ENCODE measurements at places on chromosomes 13 and 19. TPM values are rescaled to one million over a fixed set of nuclear protein-coding genes. Genes with fewer than 3 reads are reported as not detected.
A peak's percentile ranks its signal among the peaks of the same experiment; 100 is the strongest.

Gene AZU1
- not detected for total RNA-seq

DNA sequence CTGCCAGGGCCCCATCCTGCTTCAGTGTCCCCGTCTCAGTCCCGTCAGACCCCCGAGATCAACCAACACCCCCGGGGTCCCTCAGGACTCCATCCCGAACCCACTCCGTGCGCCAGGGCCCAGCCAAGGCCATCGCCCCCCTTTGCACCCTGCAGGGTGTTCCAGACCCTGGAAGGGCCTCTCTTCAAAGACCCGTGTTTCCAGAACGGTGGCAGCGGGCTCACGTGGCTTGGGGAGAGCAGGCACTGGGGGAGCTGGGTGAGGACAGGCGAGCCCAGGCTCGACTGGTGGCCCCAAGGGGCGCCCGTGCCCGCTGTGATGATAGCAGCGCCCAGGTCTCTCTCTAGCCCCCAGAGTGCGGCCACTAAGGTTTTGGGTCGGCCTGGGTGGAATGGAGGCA is 1.4 kb downstream of the KASH5 start:
- DNase-seq = no peak

- DNase-seq = no peak
These were observed 7.8 kb downstream of the LRCH1 start for GRCh38 chr13:46560778-46561177.

DNA sequence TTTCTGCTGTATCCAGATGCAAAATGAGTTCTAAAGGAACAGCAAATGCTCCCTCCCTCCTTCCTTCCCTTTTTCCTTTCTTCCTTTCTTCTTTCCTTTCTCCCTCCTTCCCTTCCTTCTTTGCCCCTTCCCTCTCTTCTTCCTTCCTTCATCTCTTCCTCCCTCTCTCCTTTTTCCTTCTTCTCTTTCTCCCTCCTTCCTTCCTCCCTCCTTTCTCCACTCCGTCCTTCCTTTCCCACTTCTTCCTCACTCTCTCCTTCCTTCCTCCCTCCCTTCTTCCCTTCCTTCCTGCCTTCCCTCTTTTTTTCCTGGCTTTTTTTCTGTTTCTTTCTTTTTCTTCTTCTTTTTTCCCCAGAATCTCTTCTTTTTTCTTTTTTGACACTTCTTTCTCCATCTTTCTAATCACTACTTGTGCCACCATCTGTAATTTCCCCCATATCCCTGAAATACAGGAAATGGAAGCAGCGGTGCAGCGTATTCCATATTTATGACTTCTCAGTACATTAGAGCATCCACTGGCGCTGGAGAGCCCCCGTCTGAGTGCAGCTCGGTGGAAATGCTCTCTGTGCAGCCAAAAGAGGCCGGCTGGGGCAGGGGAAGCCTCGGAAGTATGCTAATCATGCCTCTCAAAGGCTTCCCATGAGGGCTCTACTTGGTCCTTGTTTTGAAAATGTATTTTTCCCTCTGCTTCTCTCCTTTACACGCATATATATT is 275.6 kb downstream of the TSHZ3 start:
- no peak for DNase-seq

Gene GFY
- total RNA-seq = not detected

- DNase-seq = no peak
These were observed 2.3 kb upstream of the TMEM91 start for GRCh38 chr19:41373993-41374392.

- DNase-seq = no peak
These were observed 160.4 kb downstream of the PCDH20 start for GRCh38 chr13:61255040-61255796.

Gene DNAJC3
- 45.5 TPM for total RNA-seq

Gene DYRK1B
- 26.6 TPM for total RNA-seq

Gene S1PR4
- not detected for total RNA-seq

- DNase-seq = no peak
These were observed 22.8 kb downstream of the ERICH6B start for GRCh38 chr13:45592758-45593157.

DNA sequence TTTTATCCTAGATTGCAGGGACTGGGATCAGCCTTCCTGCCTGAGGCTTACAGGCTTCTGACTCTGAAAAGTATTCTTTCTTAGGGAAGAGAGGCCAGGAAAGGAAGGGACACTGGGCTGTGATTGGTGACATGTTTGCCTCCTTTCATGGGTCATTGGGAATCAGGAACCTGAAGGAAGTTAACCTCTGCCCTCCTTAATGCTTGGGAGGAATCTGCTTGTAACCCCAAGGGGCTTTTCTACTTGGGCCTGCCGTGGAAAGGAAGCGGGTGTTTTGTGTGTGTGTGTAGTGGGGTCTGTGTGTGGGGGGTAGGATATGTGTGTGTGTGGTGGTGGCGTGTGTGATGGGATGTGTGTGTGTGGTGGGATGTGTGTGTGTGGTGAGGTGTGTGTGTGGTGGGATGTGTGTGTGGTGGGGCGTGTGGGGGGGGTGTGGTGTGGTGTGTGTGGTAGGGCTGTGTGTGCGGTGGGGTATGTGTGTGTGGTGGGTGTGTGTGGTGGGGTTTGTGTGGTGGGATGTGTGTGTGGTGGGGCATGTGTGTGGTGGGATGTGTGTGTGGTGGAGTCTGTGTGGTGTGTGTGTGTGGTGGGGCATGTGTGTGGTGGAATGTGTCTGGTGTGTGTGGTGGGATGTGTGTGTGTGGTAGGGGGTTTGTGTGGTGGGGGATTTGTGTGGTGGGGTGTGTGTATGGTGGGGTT is 41.3 kb upstream of the NPAS1 start:
- DNase-seq = no peak

Gene CGB5
- not detected for total RNA-seq

Gene STOML3
- not detected for total RNA-seq

- no peak for DNase-seq
These were observed 14.2 kb upstream of the IL17D start for GRCh38 chr13:20689291-20689690.

Gene PCSK4
- 5.5 TPM for total RNA-seq

- DNase-seq = no peak
These were observed 7.2 kb downstream of the RPL36 start for GRCh38 chr19:5697022-5697889.

DNA sequence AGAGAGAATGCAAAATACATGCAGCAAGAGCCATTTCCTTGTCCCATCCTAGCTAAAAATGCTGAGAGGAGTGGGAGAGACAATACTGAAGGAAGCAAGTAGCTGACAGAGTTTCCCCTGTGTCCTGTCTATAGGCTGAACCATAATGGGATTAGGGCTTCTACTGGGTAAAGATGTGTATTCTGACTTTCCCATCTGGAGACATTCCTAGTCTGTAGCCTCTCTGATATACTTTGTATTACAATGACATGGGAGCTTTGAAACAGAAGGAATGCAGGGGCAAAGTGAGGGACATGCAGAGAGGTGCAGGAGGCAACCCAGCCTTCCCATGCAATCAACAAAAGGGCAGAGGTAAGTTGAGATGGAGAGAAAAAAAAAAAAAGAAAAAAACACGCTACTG is 10.5 kb upstream of the GPC6 start:
- no peak for DNase-seq

Gene ZNF536
- total RNA-seq = 0.21 TPM

DNA sequence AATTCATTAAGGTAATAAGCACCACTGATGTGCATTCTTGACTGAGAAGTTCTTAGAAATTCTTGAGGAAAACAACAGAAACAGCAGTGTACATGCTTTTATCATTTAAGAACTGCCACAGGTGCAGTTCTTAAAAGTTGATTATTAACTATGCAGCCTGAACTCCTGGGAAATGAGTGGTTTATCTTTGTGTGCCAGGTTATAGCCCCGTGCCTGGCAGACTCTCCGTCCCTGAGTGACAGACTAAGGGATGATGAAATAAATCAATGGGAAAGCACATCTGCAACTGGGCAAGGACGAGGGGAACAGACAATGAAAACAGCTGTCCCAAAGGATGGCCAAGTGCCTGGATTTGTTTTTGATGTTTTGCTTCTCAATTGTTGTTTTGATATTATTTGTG is 84.4 kb upstream of the SPATA13 start:
- peak; percentile 16 for DNase-seq

- DNase-seq = no peak
These were observed 5.9 kb downstream of the MAST1 start for GRCh38 chr19:12843999-12844732.

GRCh38 chr13:28421676-28422410 is 73.1 kb downstream of the FLT1 start:
- no peak for DNase-seq

DNA sequence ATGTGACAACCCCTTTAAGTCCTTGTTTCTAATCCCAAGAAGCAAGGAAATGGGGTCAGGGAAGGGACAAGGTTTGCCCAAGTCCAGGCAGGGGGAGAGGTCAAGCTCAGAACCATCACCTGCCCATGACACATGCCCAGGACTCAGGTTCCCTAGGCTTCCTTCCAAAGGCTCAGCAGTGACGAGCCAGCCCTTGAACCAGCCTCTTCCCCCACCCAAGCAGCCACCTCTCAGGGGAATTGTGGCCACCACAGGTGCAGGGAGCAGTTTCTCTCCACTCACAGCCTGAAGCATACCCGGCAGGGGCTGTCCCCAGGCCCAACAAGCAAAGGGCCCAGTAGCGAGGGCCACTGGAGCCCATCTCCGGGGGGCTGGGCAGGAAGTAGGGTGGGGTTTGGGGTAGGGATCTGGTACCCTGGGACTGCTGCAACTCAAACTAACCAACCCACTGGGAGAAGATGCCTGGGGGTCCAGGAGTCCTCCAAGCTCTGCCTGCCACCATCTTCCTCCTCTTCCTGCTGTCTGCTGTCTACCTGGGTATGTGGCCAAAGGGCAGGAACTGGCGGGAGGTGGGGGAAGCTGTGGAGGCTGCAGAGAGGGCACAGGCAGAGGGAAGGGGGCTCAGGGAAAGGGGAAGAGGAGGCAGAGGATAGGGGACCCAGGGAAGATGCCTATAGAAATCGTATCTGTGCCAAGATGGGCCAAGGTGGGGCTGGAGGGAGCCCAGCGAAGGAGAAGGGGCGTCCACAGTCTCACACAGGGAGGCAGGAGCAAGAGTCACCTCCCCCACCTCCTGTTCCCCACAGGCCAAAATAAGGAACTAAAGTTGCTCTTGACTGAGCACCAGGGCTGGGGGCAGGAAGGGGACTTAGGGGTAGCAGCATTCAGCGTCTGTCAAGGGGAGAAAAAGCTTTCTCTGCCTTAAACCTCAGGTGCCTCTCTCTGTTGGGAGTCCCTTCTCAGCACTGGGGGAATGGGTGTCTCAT is at the start of gene CD79A:
TSS of gene CD79A (plus strand) at position 433 of the 986 bp plus-strand sequence. CDS start at position 459, 26 bp downstream.
- DNase-seq = no peak

Gene TSHZ3
- total RNA-seq = 1.8 TPM

Gene KLK3
- total RNA-seq = not detected

DNA sequence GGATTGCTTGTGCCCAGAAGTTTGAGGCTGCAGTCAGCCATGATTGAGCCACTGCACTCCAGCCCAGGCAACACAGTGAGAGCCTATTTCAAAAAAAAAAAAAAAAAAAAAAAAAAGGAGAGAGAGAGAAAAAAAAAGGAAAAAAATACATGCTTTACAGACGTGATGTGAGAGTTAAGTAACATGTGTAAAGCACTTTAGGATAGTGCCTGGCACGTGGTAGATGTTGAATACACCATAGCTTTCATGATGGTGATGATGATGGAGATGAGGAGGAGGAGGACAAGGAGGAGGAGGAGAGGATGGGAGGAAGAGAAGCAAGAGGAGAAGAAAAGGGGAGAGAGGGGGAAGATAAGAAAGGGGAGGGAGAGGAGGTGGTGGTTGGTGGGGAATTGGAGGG is 15.1 kb upstream of the RUBCNL start:
- DNase-seq = no peak

Gene FUZ
- 13.2 TPM for total RNA-seq

DNA sequence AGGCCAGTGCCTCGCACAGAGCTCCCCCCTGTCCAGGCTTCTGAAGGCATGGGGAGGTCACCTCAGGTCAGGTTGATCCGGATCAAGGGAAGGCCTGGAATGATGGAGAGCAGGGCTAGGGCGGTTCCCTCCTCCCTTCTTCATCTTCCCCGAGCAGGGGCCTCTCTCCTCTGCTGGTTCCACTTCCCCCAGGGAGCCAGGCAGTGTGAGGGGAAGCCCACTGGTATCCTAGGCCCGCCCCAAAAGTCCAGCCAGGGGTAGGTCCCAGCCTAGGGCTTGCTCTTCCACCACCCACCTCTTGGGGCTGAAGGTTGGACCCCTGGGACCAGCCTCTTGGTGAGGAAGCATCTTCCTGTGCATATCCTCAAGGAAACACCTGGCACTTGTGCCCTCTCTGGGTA is 16.4 kb upstream of the PRR19 start:
- DNase-seq = no peak

DNA sequence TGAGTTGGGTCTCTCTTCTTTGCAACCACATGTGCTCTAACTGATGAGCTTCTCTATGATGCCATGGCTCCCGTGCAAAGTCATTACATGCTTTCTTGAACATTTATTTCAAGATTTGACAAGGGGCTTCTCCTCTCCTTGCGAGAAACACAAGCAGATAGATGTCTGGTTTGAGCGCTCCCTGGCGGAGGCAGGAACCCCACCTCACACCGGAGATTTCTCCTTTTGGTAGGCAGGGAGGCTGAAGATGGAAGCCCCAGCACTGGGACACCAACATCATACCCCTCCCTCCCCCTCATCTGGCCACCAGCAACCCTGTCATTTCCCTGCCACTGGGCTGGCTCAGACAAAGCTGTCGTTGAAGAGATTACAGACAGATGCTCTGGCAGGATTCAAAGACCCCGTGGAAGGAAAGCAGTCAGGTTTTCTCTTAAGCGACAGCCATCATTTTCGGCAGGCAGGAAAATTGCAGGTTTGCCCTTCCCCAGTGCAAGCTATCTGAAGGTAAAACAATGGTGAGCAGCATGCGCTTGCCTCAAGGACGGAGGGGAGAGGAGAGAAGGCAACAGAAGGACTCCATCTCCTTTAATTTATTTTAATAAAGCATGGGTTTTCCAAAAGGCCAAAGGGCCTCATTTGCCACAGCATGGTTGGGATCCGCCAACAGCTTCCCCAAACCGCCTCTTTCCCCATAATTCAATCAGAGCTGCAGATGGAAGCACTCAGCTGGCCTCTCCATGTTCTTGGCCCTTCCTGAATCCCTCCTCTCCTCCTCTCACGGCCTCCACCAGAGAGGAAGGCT is 344.1 kb upstream of the TSHZ3 start:
- no peak for DNase-seq

DNA sequence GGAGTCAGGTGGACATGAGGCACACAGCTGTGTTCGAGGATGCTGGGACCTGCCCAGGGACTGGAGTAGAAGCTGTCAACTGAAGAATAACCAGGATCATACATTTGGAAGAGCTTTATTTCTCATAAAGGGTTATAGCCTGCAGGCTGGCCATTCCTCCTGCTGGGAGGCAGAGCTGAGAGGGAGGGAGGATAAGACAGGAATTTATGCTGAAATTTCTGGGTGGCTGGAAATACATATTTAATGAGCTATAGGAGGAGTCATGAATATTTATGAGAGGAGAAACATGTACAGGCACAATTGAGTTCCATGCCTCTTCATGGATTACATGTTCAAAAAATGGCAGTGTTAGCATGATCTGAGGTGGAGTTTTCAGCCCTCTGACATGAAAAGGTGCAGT is 151.9 kb downstream of the SHISA2 start:
- no peak for DNase-seq

DNA sequence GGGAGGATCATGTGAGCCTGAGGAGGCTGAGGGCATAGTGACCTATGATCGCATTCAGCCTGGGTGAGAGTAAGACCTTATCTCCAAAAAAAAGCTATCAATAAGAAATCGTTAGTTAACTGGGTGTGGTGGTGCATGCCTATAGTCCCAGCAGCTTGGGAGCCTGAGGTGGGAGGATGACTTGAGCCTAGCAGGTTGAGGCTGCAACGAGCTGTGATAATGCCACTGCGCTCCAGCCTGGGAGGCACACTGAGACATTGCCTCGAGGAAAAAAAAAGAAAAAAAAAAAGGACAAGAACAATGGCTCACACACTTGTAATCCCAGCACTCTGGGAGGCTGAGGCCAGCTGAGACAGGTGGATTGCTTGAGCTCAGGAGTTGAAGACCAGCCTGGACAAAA is 16.2 kb downstream of the PSPC1 start:
- DNase-seq = no peak
